BJ (cell line): ENCODE measurements at places on chromosomes 12 and 14. TPM values are rescaled to one million over a fixed set of nuclear protein-coding genes. Genes with fewer than 3 reads are reported as not detected.

DNA sequence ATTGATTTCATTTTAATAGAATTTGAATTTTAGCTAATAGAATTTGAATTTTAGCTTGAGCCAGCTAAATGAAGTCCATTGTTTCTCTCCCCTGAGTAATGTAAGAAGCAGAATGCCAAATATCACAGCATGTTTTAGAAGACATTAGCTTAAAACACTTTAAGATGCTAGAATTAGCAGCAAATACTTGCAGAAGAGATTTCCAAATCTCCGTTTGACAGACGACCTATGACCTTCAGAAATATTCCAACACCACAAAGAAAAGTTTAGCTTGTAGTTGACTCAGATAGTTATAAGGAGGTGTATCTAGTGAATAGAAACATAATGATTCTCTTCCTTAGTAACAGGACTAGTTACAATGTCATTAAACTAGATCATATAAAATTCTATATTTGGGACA is 51.7 kb upstream of the MYF6 start:
- DNase-seq: no peak

The HNF1A gene
- polyA plus RNA-seq: not detected in 2 replicates

GRCh38 chr14:52090936-52091335 is 22.1 kb upstream of the NID2 start:
- DNase-seq: no peak

DNA sequence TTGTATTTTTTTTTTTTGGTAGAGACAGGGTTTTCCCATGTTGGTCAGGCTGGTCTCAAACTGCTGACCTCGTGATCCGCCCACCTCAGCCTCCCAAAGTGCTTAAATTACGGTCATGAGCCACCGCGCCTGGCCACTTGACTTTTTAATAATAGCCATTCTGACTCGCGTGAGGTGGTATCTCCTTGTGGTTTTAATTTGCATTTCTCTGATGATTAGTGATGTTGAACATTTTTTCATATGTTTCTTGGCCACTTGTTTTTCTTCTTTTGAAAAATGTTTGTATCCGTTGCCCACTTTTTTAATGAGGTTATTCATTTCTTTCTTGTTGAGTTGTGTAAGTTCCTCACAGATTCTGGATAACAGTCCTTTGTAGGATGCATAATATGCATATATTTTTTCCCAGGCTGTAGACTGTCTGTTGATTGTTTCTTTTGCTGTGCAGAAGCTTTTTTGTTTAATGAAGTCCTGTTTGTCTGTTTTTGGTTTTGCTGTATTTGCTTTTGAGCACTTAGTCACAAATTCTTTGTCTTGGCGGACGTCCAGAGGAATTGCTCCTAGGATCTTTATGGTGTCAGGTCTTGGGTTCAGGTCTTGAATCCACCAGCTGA is 10.3 kb upstream of the PGAM5 start:
- DNase-seq: peak; percentile 8

- DNase-seq: no peak
Measured at GRCh38 chr14:56423544-56423943, 156.1 kb upstream of the TMEM260 start.

DNA sequence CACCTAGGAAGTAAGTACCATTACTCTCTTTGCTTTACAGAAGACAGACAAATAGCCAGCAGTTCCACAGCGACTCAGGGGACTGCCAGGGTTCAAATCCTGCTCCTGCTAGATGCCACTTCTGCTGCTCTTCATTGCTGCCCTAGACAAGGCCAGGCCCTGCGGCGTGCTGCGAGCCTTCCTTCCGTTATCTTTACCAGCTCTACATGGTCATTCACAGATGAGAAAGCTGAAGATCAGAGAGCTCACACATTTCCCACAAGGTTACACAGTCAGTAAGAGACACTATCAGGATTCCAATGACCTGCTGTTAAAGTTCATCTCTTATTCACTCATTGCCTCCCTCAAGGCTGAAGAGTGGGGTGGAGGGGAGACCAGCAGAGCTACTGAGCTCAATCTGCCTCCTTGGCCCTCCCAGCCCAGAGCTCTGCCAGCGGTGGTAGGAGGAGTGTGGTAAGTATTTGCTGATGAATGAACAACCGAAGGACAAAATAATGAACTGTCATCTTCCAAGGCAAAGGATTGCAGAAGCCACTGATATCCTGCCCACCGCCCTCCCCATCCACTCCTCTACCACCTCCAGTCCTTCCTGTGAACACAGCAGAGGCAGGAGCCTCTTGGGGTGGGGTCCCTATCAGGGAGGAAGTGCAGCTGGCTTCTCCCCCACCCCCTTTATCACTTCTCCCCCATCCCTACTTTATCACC is 14.6 kb upstream of the HDAC7 start:
- DNase-seq: no peak

GRCh38 chr12:123131879-123132402 is 18.9 kb downstream of the PITPNM2 start:
- DNase-seq: no peak

- no peak for DNase-seq
Measured at GRCh38 chr12:108387771-108388170, 48.7 kb upstream of the CMKLR1 start.

GRCh38 chr14:67137744-67138371 is 51.4 kb upstream of the GARIN2 start:
- DNase-seq: no peak

DNA sequence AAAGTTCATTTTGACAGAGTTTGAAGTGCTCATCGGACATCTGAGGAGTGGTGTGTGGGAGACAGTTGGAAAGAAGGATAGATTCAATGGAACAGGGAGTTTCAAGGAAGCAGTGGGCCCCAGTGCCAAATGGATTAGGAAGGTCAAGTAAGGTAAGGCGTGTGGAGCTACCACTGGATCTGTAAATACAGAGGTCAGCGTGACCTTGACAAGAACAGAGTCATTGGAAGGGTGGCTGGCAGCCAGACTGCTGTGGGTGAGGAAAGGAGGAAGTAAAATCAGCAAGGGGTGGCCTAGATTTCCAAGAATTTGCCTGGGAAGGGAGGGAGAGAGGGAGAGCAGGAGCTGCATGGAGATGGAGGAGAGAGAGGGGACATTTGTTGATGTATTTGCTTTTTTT is 68.2 kb upstream of the IGF1 start:
- no peak for DNase-seq

GRCh38 chr12:97313471-97314190 is 149.0 kb upstream of the RMST start:
- no peak for DNase-seq

The IQSEC3 gene
- not detected in 2 replicates for polyA plus RNA-seq

The TMPRSS12 gene
- polyA plus RNA-seq: not detected in 2 replicates

DNA sequence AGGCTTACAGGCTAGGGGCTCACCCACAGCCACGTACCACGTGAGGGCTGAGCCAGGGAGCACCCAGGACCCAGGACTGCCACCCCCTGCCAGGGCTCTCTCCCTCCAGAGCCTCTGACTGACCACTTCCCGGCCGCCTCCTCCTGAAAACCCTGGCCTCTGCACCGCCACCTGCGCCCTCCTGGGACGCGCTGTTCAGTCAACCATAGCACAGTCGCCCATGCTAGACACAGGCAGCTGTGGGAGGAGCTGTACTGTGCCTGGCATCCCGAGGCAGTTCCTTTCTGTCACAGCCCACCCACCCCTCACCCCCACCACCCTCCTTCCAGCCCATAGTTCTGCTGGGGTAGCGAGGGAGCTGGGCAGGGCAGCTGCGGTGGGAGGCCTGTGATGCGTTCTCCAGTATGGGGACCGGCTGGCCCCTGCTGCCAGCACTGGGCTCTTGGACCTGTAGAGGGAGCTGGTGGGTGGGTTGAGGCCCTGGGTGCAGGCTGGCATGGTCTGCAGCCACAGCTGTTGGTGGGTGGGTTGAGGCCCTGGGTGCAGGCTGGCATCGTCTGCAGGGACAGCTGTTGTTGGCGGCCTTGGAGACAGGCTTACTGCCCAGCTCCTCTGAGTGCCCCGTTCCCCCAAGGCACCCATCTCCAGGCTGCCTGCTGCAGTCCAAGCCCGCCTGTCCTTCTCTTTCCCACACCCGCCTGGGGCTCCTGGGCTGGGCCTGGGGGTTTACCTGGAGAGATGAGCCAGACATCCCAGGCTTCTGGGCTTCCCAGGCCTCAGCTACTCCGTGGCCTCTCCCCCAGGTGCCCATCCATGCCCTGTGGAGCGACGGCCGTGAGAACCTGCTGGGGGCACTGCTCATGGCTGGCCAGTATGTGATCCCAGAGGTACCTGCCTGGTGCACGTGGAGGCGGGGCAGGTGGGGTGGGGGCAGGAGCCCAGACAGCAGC is 11.5 kb downstream of the ASPG start:
- DNase-seq: no peak

- no peak for DNase-seq
Measured at GRCh38 chr12:108634341-108634751, 652 bp upstream of the SELPLG start.

- no peak for DNase-seq
Measured at GRCh38 chr12:132411457-132411856, 78.5 kb upstream of the FBRSL1 start.

GRCh38 chr14:57933349-57933748 is 67.5 kb upstream of the SLC35F4 start:
- DNase-seq: no peak

DNA sequence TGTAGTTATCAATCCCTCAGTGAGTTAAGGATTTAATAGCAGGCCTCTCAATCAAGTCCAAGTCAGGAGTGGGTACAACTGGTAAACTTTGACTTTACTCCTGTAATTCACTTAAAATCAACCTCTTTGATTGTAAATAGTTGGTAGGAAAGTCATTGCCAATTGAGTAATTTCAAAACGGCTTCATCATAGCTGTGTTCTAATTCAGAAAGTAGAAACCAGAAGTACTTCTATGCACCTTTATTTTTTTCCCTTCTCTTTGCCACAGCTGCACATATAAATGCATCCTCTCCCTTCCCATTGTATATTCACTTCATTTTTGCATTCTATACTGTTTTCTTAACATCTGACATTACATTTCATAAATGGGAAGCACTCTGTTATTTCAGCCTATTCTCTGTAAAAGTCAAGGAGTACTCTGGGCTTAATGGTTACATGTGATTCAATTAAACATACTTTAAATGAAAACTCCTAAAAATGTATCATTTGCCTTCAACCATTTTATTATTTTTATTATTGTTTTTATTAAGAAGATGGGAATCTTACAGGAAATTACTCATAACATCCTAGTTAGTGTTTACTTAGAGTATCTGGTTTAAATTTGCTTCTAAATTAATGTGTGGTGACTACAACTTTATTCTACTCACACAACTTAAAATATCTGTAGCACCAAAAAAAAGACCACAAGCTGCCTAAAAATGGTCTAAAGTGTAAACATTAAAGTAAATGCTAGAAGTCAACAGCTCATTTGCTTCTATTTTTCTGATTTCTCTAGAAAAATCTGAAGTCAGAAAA is 171.2 kb downstream of the CEP128 start:
- peak; percentile 44 for DNase-seq

- DNase-seq: no peak
Measured at GRCh38 chr12:23555180-23555824, 394.2 kb downstream of the SOX5 start.

DNA sequence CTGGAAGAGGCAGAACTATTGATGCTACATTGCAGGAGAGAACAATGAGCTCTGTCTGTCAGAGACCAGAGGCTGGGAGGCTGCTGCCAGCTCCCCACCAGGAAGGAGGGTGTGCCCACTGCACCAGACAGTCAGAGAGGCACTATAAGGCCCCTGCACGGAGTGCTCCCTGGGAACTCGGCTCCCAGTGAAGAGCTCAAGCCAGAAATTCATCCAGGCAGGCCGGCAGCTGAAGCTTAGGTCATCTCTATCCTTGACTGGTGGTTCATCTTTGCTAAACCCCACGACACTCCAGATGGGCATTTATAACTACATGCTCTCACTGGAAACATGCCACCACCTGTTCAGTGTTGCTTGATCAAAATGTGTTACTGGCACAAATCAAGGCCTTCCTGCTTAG is 65.1 kb upstream of the GPATCH2L start:
- no peak for DNase-seq

DNA sequence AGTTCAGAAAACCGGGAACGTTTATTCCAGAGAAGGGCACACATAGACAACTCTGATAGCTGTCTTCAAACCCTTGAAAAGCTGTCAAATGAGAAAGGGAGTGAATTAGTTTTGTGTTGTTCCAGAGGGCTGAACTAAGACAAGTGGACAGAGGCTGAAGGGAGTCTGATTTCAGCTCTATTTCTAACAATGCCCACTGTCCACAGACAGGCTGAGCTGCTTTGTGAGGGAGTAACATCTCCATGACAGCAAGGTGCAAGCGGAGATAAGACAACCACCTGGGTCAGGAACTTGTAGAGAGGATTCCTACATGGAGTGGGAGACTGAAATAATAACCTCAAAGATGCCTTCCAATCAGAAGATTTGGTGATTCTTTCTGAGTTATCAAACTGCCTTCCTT is 25.6 kb upstream of the PARP11 start:
- DNase-seq: no peak

DNA sequence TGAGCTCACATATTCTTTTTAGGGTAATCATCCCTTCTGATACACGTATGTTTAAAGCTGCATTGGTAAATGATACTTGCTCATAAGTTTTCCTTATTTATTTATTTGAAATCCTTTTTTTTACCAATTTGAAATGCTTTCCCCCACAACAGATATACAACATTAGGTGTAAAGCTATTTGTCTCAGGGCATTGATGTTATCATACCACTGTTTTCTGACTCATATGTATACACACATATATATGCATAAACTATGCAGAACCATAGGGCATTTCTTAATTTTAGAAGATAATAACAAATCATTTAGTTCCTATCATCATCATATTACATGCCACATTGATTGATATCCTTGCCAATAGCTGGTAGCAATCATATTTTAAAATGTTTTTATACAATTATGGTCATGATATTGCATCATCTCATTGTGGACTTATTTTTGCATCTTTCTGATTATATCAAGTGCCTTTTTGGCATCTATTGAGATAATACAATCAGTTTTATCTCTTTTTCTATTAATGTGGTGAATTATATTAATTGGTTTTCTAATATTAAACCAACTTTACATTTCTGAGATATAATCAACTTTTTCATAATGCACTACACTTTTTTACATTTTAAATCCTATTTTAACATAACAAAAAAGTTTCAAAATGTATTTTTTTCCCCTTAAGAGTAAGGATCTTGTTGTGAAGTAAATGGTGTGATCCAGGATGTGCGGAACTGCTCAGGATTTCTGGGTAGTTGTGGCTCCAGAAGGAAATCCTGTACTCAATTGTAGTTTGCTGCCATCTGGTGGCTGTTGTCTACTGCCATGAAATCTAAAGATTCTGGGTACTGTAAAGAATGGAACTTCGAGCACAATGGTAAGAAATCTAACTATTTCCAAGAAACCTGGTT is 16.7 kb downstream of the OR9K2 start:
- no peak for DNase-seq

GRCh38 chr14:80477388-80478160 is 266.3 kb upstream of the DIO2 start:
- DNase-seq: no peak

- DNase-seq: no peak
Measured at GRCh38 chr14:80358112-80358511, 146.8 kb upstream of the DIO2 start.

- DNase-seq: no peak
Measured at GRCh38 chr12:56190695-56191155, 1.4 kb upstream of the SMARCC2 start.

The SYT1 gene
- 0.70 and 1.3 TPM in 2 replicates for polyA plus RNA-seq

DNA sequence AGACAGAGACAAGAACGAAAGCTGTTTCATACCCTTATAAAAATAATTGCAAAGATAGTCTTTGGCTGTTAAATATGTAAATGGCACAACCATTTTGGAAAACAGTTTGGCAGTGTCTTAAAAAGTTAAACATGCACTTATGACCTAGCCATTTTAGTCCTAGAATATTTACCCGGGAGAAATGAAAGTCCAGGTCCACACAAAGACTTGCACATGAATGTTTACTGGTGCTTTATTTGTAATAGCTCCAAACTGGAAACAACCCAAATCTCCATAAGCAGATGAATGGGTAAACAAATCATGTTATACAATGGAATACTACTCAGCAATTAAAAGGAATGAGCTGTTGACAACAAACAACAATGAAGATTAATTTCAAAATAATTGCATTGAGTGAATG is 380.4 kb downstream of the ETNK1 start:
- DNase-seq: no peak
